ENCODE measurements at places on chromosomes 16 and 17. TPM values are rescaled to one million over a fixed set of nuclear protein-coding genes. Genes with fewer than 3 reads are reported as not detected.

NPIPA2 gene
- not detected for total RNA-seq

CLEC18A gene
- total RNA-seq: 5.3 TPM

UMOD gene
- not detected for total RNA-seq

PRAC2 gene
- total RNA-seq: not detected
